ENCODE measurements at places on chromosomes 5 and 9.

- no peak for DNase-seq
Measured at GRCh38 chr9:79667817-79668436, 96.2 kb downstream of the TLE4 start.

DNA sequence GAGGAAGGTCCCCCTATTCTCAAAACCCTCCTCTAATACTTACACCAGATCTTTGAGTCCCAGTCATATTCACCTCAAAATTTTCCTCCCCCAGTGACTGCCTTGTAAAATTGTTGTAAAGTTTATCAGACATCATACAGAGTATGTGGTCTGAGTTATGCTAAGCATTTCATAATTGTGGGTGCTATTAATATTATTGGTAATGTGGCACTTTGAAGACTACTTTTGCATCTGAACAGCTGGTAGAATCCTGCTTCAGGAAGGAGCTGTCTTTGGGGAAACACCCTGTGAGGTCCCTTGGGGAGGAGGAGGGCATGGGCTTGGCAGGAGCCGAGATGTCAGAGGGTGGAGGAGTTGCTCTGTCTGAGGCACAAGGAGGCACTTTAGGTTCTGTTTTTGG lies 164.9 kb upstream of the ZNF618 start:
- no peak for DNase-seq

- no peak for DNase-seq
Measured at GRCh38 chr5:36689225-36689624, 82.8 kb downstream of the SLC1A3 start.

DNA sequence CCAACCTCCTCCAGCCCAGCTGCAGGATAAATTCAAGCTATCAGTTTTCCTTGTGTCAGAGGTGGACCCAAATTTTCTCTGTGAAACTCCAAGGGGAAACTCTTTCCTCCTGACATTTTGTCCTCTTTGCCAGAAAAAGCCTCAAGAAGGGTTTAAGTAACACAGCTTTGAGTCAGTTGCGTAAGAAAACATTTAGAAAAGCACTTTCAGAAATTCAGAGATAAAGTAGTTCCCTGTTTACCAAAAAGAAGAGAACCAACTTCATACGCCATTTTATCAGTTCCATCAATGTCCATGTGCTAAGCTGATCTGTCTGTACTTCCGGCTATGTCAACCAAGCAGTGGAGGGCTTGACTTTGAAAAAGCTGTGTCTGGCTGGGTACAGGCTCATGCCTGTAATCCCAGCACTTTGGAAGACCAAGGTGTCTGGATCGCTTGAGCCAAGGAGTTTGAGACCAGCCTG lies 19.9 kb upstream of the SUSD1 start:
- no peak for DNase-seq

DNA sequence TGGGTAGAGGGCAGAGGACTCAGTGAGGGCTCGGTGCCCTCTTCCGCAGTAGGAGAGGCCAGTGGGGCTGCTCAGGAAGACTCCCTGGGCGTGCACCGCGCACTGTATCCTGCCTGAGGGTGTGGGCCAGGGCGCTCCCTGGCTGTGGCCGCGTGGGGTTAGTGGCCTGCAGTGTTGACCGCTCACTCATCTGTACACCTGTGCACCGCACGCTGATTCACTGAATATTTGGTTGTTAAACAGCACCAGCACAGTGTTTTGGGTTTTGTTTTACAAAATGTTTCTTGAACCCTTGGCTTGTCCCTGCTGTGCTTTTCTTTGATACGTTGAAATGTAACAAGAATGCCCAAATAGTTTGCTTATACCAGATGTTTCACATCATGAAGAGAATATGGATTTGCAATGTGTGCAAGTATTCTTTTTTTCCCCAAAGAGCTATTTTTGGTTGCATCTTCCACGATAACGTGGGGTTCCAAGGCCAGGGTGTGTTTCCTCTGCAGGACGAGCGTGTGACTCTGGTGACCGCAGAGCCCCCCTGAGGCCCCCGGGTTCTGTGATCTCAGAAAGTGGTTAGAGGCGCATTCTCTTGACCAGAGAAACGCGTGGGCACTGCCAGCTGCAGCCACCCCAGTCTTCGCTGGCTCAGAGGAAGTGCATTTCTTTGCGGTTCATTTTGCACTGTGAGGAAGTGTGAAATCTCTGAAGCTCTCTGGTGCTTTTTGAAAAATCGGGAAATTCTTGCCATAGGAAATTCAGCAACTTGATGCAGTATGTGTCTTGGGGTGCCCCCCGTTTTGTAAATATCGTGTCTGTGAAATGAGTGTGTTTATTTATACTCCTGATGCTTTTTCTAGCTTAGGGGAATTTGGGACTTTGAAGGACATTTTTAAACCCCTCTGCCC lies 46.9 kb downstream of the AHRR start:
- peak; percentile 60 for DNase-seq

GRCh38 chr5:111254613-111255012 lies 30.4 kb downstream of the CAMK4 start:
- DNase-seq, result peak; percentile 93

- DNase-seq, result no peak
Measured at GRCh38 chr9:127223266-127223665, 41.3 kb upstream of the GARNL3 start.

GRCh38 chr5:166768536-166768935 lies 1522.9 kb upstream of the WWC1 start:
- no peak for DNase-seq

DNA sequence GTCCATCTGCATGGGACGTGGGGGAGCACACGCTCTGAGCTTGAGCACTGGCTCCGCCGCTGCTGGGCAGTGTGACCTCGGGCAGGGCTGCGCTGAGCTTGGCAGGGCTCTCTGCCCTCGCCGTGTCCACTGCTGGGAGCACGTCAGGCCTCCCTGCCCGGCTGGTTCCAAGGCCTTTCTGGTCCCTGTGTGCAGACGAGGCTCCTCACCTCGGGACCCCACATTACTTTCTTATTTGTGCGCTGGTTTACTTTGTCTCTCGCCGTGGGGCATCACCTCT lies 43.9 kb downstream of the RXRA start:
- DNase-seq, result no peak

- no peak for DNase-seq
Measured at GRCh38 chr9:88197781-88198340, 59.6 kb upstream of the SPATA31C2 start.
